Stimulated activated naive CD8-positive, alpha-beta T cell treated with anti-CD3 and anti-CD28 coated beads, Interleukin-15, amount 100 ng/mL, for 72 hours (primary cell): ENCODE measurements at places on chromosomes 7 and 10.

- no peak for DNase-seq
Observed at GRCh38 chr7:120360918-120361317, 87.9 kb downstream of the KCND2 start.

DNA sequence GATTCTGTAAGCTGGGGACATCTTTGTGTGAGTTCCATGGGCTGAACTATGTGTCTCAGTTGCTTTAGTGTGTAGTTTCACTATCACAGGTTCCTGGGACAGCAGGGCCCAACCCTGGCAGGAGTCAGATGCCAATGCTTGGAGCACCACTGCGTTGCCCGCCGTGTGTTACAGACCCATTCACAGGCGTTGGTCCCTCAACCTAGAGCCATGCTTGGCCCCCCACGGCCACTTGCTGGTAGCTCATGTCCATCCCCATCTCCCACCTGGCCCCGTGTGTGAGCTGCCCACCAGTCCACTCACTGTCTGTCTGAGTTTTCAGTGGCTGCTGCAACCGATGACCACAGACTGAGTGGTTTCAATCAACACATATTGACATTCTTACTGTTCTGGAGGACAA is 546.9 kb downstream of the TCERG1L start:
- no peak for DNase-seq

GRCh38 chr10:28679581-28680357 is 2.4 kb downstream of the BAMBI start:
- DNase-seq, result no peak

- no peak for DNase-seq
Observed at GRCh38 chr7:147707926-147708325, 882.6 kb upstream of the C7orf33 start.

DNA sequence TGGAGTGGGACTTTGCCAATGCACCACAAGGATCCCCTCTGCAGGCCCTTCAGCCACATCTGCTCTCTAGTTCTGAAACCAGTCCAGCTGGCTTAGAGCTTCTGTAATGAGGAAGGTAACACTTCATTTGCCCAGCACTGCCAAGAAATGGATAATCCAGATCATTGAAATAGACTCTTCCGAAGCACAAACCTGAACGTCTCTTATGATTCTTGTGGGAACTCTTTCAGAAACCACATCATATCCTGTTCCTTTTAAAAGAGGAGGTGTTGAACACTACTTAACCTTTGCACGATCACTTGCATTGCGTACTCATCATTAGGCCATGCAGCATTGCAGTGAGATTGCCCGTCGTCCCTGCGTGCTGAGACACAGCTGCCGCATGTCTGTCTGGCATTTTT is 25.8 kb upstream of the PLPP4 start:
- DNase-seq, result no peak

GRCh38 chr7:29771081-29771816 is 35.1 kb upstream of the WIPF3 start:
- DNase-seq, result no peak

- no peak for DNase-seq
Observed at GRCh38 chr7:148545172-148545571, 45.4 kb upstream of the C7orf33 start.

- no peak for DNase-seq
Observed at GRCh38 chr7:12456506-12456905, 52.8 kb upstream of the VWDE start.
